ENCODE measurements at places on chromosomes 7 and 10. TPM values are rescaled to one million over a fixed set of nuclear protein-coding genes. Genes with fewer than 3 reads are reported as not detected.

DNA sequence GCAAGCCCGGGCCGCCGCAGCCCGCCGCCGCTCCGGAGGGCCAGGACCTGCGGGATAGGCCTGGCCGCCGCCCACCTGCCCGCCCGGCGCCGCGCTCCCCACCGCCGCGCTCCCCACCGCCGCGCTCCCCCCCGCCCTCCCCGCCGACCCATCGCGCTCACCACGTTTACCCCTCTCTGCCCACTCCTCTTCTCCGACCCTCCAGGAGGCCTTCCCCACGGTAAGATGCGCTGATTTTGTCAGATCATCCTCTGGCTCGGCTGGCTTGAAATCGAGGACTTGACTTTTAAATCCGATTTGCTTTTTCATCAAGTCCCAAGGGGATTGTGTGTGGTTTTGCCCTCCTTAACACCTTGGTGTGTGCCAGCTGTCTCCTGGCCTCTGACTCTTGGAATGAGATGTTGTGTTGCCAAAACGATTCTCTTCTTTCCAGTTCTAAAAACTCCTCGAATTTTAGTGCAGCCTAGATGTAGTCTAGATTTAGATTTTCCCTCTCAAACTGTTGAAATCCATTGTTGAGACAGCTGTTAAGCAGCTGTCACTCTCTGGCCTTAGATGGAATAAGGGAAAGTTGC lies 738 bp downstream of the POM121 start:
- no peak for DNase-seq

GRCh38 chr7:12162415-12163113 lies 48.5 kb upstream of the TMEM106B start:
- peak; percentile 92 for DNase-seq

GRCh38 chr7:99699946-99700345 lies 20.1 kb upstream of the CYP3A5 start:
- DNase-seq, result no peak

GRCh38 chr10:101858723-101859500 lies 15.3 kb upstream of the KCNIP2 start:
- no peak for DNase-seq

DNA sequence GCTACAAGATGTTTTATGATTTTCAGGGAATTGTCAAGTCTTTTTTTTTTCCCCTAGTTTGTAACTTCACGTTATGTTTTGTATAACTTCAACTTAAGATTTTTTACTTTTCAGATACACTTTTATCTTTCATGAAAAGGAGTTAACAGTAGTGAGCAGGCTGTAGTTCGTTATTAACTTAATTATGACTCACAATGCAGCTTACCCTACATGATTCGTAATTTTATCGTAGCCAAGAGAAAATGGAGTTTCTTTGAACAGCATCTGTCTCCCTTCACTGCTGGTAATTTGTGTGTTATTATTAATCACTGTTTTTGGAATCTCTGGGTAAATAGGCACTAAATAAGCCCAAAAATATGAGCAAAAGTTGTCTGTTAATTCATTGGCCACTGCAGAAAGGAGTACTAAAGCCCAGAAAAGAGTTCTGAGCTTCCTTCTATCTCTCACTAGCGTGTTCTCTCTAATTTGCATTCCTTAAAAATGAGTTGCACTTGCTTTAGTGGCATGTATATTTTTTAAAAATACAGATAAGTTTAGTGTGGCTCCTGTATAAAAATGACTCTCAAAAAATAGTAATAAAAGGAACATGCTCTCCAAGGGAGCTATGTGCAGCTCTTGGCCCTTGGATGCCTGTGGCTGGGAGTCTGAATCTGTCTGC lies 36.1 kb downstream of the RALA start:
- no peak for DNase-seq

- peak; percentile 25 for DNase-seq
Observed at GRCh38 chr7:32047075-32047474, 23.1 kb downstream of the PDE1C start.

- no peak for DNase-seq
Observed at GRCh38 chr10:47023237-47024045, 112.2 kb downstream of the PTPN20 start.

- no peak for DNase-seq
Observed at GRCh38 chr7:128913870-128914565, 3.5 kb upstream of the KCP start.

GRCh38 chr7:107725138-107725740 lies 18.7 kb upstream of the CBLL1 start:
- peak; percentile 31 for DNase-seq

DNA sequence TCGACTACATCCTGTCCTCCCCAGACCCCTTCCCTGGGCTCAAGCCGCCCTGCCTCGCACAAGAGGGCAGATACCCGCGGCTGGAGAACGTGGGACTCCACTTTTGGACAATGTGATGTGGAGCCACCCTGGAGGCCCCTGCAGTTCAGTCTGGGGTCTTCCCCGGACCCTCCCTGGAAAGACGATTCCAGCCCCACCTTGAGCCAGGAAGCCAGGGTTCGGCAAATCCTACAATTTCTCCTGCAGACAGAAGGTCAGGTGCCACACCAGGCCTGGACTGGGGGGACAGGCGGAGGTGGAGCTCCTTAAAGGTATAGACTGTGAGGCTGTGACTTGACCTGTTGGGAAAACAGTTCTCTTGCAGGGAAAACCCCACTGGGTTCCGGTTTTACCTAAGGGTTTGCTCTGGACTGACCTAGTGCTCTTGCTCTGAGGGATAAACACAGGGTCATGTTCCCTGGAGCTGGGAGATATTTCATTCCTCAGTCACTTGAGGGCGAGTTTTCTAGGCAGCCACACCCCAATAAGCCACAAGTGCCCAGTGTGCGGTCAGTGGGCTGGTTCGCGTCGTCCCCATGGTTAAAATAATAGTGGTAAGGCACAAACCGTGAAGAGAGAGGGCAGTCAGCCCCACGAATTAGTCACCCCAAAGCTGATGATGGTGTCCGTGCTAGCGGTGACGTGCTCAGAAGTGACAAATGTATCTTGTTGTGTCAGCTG lies 1.6 kb downstream of the FOXL3 start:
- peak; percentile 87 for DNase-seq

DNA sequence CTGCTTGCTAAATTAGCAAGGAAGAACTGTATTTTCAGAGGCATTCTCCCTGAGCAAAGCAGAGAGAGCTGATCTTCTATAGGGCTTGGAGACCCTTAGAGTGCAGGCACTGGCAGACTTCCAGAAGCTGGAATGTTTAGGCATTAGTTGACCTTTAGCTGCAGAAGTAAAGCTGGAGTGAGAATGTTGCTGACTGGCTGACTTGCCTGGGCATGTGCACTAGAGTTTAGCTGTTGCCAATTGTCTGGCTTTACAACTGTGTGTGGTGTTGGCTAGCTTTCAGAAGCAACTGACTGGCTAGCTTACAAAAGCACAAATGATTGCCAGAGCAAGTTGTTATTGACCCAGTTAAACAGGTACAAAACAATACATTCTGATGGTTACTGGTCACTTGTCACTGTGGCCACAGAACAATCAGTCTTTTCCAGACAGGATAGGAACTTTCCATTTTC lies 25.1 kb downstream of the FAM13C start:
- DNase-seq, result no peak

GRCh38 chr7:89798599-89798996 lies 355.7 kb upstream of the STEAP1 start:
- DNase-seq, result peak; percentile 38

DNA sequence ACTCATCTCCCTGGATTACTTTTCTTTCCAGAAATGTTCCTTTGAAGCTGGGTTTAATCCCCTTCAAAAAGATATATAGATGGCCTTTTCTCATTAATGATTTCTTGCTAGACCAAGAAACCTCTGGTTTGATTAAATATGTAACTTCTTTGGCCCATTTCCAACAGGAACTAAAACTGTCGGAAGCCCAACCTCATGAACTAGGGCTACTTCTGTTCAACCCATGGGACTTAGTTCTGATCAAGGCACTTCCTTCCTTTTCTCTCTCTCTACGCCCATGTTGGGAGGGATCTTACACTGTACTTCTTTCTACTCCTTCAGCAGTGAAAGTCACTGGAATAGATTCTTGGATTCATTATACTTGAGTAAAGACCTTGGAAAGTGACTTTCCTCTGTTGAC lies 83.6 kb downstream of the TMEM106B start:
- DNase-seq, result no peak

GRCh38 chr7:25391295-25391861 lies 163.1 kb upstream of the NPVF start:
- peak; percentile 19 for DNase-seq

- no peak for DNase-seq
Observed at GRCh38 chr7:128458956-128459355, 3.3 kb downstream of the HILPDA start.

GRCh38 chr7:75727881-75728593 lies 10.7 kb downstream of the HIP1 start:
- peak; percentile 81 for DNase-seq

UCMA gene
- total RNA-seq, result not detected

ABCF2 gene
- total RNA-seq, result 47.9 TPM

INHBA gene
- 14.4 TPM for total RNA-seq

CTAGE4 gene
- 0.84 TPM for total RNA-seq

SLC29A4 gene
- 23.8 TPM for total RNA-seq
